ENCODE measurements at places on chromosomes 4 and X.

DNA sequence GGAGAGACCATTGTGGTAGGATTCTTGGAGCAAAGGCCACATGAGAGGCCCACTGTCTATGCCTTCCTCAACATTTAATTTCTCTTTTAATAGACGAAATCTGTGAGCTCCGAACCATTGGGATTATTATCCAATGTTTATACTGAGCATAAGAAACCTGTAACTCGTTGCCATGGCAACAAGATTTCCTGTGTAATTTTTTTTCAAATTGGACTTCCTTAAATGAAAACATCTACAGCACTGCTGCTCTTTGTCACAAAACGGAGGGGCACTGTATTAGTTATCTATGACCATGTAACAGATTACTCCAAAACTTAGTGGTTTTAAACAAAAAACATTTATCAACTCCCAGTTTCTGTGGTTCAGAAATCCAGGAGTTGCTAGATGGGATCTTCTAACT lies 38.7 kb downstream of the PPP1R2C start:
- DNase-seq = no peak

GRCh38 chr4:87732033-87732765 lies 67.2 kb upstream of the IBSP start:
- DNase-seq = peak; percentile 10

DNA sequence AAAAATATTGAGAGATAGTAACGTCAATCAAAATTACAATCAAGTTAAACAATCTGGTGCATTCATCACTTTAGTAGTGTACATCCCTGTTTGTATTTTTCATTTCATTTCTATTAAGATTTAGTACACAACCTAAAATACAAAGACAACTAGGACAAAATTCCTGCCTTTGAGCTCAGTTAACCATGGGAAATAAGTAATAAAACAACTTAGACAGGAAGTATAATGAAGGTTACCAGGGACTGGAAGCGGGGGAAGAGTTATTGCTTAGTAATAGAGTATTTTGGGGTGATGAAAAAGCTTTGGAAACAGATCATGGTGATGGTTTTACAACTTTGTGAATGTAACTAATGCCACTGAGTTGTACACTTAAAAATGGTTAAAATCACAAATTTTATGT lies 25.6 kb upstream of the ATXN3L start:
- no peak for DNase-seq

DNA sequence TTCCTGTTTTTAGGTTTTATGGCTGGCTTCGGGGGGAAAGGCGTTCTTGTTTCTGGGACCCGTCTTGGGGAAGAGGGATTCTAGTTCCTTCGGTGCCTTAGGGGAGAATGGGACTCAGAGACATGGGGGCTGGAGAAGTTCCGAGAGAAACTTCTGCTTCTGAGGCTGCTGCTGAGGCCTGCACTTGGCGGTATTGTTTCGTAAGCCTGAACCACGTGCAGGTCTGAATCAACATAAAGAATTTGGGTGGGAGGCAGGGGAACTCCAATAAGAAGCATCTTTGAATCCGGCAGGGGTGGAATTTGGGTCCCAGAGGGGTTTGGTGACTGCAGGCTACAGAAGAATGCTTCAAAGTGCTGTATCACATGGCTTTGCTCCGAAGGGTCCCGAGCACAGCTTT lies 15.1 kb downstream of the XG start:
- no peak for DNase-seq

GRCh38 chr4:21888195-21888976 lies 60.2 kb downstream of the KCNIP4 start:
- DNase-seq = peak; percentile 90

- no peak for DNase-seq
Observed at GRCh38 chr4:189385579-189385978, 555.1 kb upstream of the FRG1 start.

- no peak for DNase-seq
Observed at GRCh38 chr4:150950657-150951288, 64.3 kb downstream of the LRBA start.

DNA sequence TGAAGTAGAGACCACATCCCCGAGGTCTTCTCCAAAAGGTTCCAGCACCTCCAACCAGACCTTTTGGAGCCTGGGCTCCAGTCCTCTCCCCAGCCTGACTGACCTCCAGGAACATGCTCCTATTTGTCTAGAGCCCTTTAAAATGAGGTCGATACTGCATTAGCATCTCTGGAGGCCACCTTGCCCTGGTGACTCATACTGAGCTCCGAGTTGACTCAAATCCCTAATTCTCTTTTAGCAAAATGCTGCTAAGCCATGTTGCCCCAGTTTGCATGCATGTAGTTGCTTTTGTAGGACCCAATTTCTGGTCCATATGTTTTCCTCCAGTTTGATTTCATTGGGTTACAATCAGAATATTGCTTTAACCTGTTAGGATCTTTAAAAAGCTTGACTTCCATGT lies 43.5 kb upstream of the CITED1 start:
- DNase-seq = no peak

DNA sequence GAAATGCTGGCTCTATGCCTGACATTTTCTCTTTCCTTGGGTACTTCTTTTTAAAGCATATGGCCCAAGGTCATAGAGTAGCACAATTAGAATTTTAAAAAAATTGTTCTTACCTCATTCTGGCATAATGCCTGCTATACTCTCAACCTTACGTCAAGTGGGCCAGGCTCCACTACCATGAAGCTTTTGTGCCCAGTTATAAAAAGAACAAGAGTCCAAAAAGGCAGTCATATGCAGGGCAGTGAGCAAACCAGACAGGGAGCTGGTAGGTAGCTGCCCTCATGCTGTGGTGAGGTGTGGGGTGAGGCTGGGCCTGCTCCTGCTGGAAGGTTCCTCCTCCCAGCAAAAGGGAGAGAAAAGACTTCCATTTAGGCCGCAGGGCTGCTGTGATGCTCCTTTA lies 64.4 kb upstream of the UCP1 start:
- no peak for DNase-seq

DNA sequence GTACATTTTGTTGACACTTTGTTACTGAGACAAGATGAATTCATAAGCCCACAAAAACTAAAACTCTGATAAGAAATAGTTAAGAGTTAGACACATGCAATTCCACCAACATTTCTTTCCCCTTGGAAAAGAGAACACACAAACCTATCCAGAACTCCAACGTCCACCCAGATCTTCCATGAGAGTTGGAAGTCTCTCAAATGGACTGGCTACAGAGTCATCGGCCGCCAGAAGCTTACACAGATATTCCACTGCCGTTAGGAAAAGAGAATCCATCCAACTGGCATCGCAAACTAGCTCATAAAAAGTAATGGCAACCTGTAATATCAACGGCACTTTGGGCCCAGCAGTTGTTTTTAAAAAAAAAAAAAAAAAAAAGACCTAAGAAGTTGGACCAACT lies 114.7 kb downstream of the PRKX start:
- DNase-seq = no peak

GRCh38 chrX:104749951-104750610 lies 184.1 kb downstream of the IL1RAPL2 start:
- peak; percentile 52 for DNase-seq

GRCh38 chr4:22897520-22898108 lies 204.9 kb downstream of the GBA3 start:
- DNase-seq = peak; percentile 34

DNA sequence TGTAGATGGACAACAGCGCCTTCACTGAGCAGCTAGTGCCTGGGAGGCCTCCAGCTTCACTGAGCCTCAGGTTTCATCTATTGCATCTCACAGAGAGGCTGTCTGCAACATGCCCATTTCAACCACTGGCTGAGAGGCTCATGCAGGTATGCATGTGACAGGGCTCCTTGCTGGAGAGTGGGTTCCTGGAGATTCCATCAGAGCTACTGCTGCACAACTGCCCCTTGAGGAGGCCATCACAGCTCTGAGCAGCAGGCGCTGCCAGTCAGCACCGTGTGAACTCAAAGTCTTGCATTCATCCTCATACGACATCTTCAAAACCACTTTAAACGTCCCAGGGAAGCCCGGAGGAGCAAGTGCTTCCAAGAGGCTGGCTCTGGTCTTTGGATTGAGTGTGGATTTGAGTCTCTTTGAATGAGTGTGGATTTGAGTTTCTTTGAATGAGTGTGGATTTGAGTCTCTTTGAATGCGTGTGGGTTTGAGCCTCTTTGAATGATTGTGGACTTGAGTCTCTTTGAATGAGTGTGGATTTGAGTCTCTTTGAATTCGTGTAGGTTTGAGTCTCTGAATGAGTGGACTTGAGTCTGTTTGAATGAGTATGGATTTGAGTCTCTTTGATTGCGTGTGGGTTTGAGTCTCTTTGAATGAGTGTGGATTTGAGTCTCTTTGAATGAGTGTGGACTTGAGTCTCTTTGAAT lies 8.7 kb downstream of the P2RY8 start:
- DNase-seq = no peak

GRCh38 chrX:107825698-107826237 lies at the start of gene MID2:
Gene MID2, plus strand, starts transcription at chrX:107825866. Its CDS starts 561 bp downstream, at chrX:107826427.
- peak; percentile 81 for DNase-seq

DNA sequence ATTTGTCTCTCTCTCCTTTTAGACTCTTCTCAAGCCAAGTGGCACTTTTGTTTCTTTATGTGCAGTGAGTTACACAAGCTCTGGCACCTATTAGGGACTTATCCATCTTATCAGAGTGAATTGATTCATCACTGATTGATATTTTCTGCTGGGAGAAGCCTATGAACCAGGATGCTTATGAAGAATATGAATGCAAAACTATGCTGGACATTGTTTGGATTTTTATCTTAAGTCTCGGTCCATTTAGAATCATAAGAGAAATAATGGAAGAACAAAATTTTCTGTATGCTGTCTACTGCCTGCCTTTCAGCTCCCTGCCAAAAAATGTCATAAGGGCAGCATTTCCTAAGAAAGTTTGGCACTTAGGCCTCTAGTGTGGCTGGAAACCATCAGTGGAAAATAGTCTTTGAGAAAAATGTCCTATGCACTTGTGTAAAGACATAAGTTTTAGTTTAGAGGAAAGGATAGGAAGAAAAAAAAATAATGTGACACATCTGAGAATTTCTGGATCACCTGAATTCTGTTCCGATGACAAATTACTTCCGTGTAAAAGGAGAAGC lies 365.7 kb upstream of the MAD2L1 start:
- no peak for DNase-seq

DNA sequence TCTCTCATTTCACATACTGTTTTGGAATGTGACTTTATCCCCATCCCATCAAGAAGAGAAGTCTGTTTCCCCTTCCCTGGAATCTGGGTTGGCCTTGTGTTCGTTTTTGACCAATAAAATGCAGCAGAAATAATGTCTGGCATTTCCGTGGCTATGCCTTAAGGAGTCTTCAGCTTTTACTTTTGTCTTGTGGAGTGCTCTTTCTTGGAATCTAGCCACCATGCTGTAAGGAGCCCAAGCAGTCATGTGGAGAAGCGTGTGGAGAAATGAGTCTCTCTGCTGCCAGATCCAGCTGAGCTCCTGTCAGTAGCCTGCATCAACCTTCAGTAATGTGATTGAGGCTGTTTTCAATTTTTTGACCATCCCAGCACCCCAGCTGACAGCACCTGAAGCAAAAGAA lies 84.4 kb upstream of the ARMCX2 start:
- DNase-seq = no peak

GRCh38 chr4:189128341-189128740 lies 812.3 kb upstream of the FRG1 start:
- no peak for DNase-seq

GRCh38 chr4:72564789-72565188 lies 4.2 kb downstream of the ADAMTS3 start:
- DNase-seq = no peak

GRCh38 chr4:175935016-175935661 lies 123.1 kb upstream of the GPM6A start:
- peak; percentile 85 for DNase-seq

DNA sequence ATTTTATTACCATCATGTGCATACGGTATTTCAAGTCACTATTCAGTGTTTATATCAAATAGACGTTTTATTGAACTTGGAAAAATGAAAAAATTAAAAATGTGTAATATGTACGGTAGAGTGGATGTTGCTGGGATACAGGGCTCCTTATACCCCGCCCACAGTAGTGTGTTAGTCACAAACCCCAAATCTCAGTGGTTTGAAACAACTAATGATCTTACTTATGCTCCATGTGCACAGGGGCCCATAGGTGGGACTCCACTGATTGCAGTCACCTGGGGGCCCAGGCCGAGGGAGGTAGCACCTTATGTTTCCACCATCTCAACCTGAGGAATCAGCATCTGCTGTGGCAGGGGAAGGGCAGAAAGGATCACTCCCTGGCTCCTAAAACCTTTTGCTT lies 18.1 kb downstream of the LSM6 start:
- DNase-seq = no peak
